ENCODE measurements at places on chromosomes 12 and 14. TPM values are rescaled to one million over a fixed set of nuclear protein-coding genes. Genes with fewer than 3 reads are reported as not detected.

Gene TAS2R8
- total RNA-seq = not detected

- no peaks in the 10 kb centered on the region for H3K27me3 ChIP-seq
- peaks cover 7% of the 10 kb centered on the region for H3K4me1 ChIP-seq
- DNase-seq = no peak
- H3K27ac ChIP-seq = no peak overlapping the region
- no peak overlapping the region for H3K4me3 ChIP-seq
Observed at GRCh38 chr14:75876530-75876929, 105.3 kb downstream of the TGFB3 start.

DNA sequence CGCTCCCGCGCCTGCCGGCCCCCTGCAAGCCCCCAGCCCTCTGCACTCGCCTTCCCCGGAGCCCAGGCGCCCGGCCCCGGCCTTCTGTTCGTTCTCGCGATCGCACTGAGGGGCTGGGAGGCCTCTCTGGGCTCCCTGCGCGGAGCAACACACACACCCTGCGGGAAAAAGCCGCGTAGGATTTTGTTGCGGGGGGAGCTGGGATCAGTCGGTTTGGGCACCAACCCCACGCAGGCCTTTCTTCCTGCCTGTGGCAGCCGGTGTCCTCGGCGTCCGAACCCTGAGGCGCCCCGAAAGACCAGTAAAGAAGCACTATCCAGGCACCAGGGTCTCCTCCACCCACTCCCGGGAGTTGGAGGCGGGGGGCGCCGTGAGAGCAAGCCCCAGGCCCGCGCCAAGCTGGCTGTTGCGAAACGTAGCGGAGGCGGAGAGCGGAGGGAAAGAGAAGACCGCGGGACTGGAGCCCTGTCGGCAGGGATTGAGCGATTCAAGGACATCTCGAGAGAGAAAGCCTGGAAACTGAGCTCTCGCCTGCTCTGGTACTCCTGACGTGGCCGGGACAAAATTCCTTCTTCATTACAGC, 1.9 kb upstream of the HOXC5 start:
- no peaks in the 10 kb centered on the region for H3K27me3 ChIP-seq
- H3K4me1 ChIP-seq = no peaks in the 10 kb centered on the region
- no peak overlapping the region for H3K4me3 ChIP-seq
- H3K27ac ChIP-seq = no peak overlapping the region
- peaks cover 3% of the 10 kb centered on the region for H3K36me3 ChIP-seq

GRCh38 chr12:93229494-93230325, 148.0 kb upstream of the NUDT4 start:
- no peaks in the 10 kb centered on the region for H3K36me3 ChIP-seq
- H3K4me3 ChIP-seq = no peak overlapping the region
- peaks cover 2% of the 10 kb centered on the region for H3K4me1 ChIP-seq
- no peak overlapping the region for H3K27ac ChIP-seq

- no peak overlapping the region for H3K4me3 ChIP-seq
- DNase-seq = peak; percentile 31
- no peaks in the 10 kb centered on the region for H3K27me3 ChIP-seq
- H3K27ac ChIP-seq = peak overlapping the region; percentile 60
Observed at GRCh38 chr14:55103005-55103640, 25.9 kb upstream of the LGALS3 start.

Measured in thoracic aorta (tissue), 2 donors.